Fibroblast of lung (primary cell): ENCODE measurements at places on chromosomes 12 and 14. TPM values are rescaled to one million over a fixed set of nuclear protein-coding genes. Genes with fewer than 3 reads are reported as not detected.
A peak's percentile ranks its signal among the peaks of the same experiment; 100 is the strongest.

GRCh38 chr14:101789222-101789621, 27.7 kb downstream of the PPP2R5C start:
- DNase-seq: no peak

Gene AICDA
- not detected in 2 replicates for polyA plus RNA-seq

DNA sequence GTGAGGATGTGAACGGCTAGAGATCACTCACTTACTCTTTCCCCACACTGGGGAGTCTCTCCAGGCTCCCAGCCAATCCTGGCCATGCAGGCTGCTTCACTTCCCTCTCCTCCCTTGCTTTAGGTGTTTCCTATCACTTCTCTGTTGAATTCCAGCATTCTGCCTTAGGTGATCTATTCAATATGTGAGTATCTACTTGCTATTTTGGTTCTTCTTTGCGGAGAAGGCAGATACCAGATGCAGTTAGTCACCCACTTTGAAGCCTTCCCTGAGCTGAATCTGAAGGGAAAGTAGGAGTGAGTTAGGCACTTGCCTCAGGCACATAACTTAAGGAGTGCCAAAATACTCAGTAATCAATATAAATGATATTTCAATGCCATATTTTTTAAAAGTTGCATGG, 36.0 kb upstream of the FAR2 start:
- DNase-seq: no peak

DNA sequence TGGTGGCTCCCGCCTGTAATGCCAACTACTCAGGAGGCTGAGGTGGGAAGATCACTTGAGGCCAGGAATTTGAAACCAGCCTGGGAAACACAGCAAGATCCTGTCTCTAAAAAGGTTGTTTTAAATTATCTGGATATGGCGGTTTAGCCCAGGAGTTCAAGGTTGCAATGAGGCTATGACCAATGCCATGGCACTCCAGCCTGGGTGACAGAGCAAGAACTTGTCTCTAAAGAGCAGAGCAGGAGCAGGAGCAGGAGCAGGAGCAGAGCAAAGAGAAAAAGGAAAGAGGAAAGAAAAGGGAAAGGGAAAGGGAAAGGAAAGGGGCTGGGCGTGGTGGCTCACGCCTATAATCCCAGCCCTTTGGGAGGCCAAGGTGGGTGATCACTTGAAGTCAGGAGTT, 15.1 kb downstream of the DCP1B start:
- no peak for DNase-seq

- DNase-seq: no peak
Observed at GRCh38 chr12:132593521-132593920, 16.9 kb downstream of the LRCOL1 start.

GRCh38 chr12:501722-502447, 42.1 kb downstream of the B4GALNT3 start:
- no peak for DNase-seq

GRCh38 chr12:121034616-121035305, 4.3 kb downstream of the OASL start:
- no peak for DNase-seq

DNA sequence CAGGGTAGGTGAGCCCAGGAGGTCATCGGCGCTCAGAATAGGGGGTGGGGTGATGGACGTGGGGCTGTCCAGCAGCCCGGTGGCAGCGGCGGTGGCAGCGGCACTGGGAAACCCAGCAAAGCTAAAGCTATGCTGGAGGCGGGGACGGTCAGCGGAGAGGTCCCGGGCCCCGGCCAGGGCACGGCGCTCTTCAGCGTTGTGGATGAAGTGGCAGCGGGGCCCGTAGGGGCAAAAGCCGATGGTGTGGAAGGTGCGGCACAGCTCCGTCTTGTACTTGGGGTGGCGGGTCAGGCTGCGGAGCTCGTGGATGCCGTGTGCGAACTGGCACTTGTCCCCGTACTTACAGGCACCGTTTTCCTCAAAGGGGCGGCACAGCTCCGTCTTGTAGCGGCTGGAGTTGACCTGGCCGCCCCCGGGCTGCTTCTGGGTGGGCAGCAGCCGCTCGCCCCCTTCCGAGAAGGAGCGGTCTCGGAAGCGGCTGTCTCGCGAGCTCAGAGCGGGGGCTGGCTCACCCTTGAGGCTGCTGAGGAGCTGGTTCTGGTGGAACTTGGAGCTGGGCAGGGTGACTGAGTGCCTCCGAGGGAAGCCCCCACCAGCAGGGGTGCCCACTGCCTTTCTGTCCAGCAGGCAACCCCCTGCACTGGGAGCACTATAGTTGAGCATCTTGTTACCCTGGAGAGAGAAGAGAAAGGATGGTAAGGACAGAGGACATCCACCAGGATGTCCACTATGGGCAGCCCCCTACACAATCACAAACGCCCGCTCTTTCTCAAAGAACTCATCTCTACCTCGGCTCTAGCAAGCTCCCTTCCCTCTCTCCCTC, 2.8 kb downstream of the ZFP36L1 start:
- no peak for DNase-seq

GRCh38 chr14:57999471-57999870, 133.6 kb upstream of the SLC35F4 start:
- no peak for DNase-seq

Gene SERPINA1
- polyA plus RNA-seq: 0.10 and 0.39 TPM in 2 replicates

DNA sequence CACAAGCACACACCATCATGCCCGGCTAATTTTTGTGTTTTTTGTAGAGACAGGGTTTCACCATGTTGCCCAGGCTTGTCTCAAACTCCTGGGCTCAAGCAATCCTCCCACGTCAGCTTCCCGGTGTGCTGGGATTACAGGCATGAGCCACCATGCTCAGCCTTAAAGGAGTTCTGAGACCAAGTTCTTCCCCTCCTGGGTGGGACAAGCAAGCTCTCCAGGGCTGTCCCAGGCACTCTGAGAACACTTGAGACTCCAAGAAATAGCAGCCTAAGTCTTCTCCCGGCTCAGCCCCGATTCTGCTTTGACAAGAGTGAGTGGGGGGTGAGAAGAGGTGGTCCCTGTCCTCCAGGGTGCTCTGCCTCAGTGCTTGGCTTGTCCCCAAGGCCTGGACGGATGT, 86.4 kb downstream of the STAB2 start:
- no peak for DNase-seq

DNA sequence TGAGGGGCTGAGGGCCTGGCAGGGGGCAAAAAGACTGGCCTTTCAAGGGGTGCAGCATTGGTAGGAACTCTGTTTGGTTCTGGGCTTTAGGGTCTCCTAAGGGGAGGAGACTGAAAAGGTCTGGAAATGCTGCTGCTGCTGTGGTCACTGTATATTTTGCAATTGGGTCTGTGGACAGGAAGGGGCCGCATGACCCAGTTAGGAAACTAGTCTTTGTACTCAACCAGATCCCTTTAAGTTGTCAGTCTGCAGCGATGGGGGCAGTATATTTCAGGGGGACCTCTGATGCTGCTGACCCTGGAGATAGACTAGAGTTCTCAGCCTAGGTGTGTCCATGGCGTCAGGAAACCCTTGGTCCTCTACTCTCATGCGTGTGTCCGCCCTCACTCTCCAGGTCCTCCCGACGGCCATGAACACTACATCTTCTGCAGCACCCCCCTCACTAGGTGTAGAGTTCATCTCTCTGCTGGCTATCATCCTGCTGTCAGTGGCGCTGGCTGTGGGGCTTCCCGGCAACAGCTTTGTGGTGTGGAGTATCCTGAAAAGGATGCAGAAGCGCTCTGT, 4.0 kb downstream of the LTB4R start:
- no peak for DNase-seq

Gene CLEC14A
- polyA plus RNA-seq: 3.9 and 8.3 TPM in 2 replicates

DNA sequence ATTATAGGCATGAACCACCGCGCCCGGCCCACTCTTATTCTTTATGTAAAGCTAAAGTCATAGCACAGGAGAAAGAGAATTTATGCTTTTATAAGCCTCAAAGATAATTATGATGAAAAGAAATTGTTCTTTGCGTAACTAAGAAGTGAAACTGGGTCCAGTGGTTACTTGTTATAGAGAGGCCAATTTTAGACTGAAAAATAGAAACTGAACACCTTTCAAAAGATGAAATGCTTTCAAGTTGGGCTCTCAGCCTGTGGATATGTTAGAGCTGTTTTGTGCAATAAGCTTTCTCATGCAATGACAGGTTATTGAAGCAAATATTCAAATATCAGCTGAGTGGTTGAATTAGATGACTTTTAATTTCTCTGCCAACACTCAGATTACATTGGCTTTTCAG, 7.9 kb downstream of the TMEM253 start:
- DNase-seq: no peak

- no peak for DNase-seq
Observed at GRCh38 chr12:20187456-20187855, 180.9 kb upstream of the PDE3A start.

DNA sequence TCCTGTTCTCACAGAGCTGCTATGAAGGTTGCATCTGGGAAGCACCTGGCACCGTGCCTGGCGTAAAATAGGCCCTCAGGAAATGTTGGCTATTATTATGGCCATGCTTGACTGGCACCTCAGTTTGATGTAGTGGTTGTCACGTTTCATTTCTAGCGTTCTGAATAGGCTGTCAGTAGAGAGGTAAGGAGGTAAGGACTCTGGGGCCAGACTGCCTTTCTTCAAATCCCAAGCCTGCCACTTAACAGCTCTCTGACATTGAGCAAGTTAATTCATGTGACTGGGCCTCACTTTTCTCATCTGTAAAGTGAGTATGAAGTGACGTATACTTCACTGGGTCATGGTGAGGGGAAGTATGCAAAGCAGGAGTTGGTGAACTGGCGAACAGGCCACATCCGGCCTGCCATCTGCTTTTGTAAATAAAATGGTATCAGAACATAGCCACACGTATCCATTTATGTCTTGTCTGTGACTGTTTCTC, 196.2 kb downstream of the CACNA1C start:
- no peak for DNase-seq

- no peak for DNase-seq
Observed at GRCh38 chr14:67416810-67417209, 4.8 kb upstream of the PLEK2 start.

Gene DGKA
- polyA plus RNA-seq: 41.4 and 44.7 TPM in 2 replicates

DNA sequence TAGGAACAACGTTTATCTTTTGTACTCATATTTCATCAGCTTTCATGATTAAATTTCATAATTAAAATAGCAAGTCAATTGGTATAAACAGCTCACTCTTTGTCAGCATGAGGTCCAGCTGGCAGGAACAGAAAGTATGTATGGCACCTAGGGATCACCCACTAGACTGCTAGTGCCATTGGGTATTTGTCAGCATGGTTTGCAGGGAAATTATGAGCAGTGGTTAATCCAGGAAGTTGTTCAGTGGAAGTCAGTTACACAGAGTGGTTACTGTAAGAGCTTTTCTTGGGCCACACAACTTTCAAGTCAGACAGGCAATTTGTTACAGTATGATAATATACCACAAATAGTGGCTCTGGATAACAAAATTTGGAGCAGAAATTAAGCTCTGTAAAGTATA, 340.3 kb upstream of the RGS6 start:
- peak; percentile 39 for DNase-seq

Gene EGLN3
- polyA plus RNA-seq: 0.08 and 0.14 TPM in 2 replicates

- DNase-seq: no peak
Observed at GRCh38 chr14:25943329-25943728, 654.5 kb downstream of the NOVA1 start.

DNA sequence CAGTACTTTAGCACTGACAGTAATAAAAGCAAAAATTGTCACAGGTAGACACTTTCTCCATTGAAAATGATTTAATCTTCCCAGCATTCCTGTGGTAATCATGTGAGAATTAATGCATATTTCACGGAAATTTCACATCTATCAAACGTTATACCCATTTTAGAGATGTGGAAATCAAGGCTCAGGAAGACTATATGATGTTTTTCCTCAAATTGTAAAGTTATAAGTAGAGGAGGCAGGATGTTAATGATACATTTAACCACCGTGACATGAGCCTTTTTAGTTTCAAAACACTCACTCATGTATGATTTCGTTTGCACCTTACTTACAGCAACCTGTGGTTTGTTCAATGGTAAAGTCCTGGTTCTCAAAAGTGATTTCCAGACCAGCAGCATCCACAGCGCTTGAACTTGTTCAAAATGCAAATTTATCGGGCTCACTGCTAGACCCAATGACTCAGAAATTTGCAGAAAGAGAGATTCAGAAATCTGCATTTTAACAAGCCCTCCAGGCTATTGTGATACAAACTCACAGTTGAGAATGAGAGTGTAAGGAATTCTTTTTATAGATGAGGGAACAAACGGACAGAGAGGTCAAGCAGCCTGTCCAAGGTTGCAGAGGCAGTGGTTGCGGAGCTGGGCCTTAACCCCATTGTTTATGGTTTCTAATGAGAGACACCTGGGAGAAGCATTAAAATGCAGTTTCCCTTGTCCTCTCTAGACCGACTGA, 654.8 kb upstream of the TBX3 start:
- peak; percentile 16 for DNase-seq
